ENCODE measurements at places on chromosomes 13 and 19.

DNA sequence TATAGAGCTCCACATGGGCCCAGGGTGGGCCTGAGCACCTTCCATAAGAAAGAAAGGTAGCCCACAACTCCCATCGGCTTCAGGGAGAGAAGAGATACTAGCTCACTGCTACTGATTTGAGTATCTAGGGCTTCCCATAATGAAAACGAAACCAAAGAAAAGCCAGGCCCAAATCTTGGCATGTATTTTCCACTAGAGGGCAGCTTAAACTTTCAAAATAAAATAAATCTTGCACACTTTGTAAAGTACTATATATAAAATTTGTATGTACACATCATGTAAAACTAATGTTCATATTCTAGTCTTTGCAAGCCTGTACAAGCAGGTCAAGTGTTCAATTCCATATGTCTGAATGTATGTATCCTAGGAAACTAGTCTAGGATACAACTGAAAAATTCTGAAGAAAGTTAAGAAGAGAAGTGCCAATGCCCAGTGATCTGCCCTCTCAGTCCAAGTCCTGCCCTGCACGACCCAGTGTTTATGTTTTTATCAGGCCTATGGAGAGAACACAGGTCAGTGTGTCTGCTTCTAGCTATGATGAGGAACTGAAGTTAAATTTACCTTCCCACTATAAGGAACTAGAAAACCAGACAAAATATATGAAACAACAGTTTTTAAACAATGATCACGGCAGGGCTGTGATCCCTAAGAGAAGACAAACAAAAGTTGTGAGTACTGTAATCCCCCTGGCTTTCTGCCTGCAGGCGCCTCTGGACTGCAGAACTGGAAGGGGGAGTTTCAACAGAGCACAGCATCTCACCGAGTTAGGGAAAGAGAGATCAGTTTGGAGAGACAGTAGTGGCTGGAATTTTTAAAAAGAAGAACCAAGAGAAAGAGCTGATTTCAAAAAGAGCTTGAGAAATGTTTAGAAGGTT, 475.7 kb downstream of the UQCRFS1 start:
- peak; percentile 6 for DNase-seq

- no peak for DNase-seq
These were observed 3.5 kb downstream of the MYO9B start for GRCh38 chr19:17078920-17079709.

DNA sequence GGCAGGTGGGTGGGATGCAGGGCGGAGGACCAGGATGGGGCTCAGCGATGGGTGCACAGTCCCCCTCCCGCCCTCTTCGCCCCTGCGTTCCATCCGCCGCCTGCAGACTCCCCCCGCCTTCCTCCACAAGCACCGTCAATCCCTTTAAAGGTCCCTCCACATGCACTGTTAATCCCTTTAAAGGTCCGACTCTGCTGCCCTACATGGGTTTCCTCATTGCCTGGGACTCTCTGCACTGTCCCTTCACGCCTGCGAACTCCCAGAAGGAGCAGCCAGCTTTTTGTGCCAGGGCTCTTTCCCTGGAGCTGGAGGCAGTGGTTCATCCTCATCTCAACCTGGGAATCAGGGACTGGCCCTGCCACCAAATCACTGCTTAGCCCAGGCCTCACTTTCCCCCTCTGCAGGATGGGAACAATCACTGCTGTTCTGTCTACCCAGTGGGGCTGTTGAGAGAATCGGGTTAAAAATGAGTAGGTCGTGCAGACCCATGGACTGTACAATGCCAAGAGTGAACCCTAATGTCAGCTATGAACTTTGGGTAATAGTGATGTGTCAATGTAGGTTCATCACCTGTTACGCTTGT, 20.4 kb downstream of the ZNF574 start:
- no peak for DNase-seq

DNA sequence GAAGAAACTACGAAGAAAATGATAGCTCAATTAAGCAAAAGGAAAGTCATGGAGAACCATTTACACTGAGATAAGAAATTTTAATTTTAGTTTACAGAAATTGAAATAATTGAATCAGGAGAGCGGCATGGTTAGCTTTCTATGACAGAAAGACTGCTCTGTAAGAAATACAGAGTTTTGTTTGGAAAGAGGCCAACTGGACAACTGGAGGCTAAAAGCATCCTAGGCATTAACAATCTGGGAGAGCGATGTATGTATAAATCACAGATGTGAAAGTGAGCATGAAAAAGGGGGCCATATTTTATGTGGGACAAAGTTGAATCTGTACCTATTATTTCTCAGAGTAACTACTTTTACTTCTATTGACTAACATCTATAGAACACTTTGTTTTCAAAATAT, 1608.8 kb upstream of the PCDH20 start:
- no peak for DNase-seq

GRCh38 chr13:34114581-34114980, 296.6 kb downstream of the RFC3 start:
- no peak for DNase-seq

- DNase-seq: no peak
These were observed 25.4 kb downstream of the PCDH9 start for GRCh38 chr13:67204764-67205163.

DNA sequence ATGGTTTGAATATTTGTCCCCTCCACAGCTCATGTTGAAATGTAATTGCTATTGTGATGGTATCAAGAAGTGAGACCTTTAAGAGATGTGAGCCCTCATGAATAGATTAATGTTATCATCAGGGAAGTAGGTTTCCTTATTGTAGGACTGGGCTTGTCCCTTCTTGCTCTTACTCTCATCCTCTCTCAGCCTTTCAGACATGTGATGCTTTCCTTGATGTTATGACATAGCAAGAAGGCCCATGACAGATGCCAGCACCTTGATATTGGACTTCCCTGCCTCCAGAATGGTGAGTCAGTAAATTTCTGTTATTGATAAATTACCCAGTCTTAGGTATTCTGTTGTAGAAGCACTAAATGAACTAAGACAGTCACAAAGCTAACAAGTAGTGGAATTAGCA, 5.7 kb upstream of the ZMYM2 start:
- no peak for DNase-seq

GRCh38 chr13:73608157-73608516, 526.1 kb downstream of the KLF12 start:
- no peak for DNase-seq

DNA sequence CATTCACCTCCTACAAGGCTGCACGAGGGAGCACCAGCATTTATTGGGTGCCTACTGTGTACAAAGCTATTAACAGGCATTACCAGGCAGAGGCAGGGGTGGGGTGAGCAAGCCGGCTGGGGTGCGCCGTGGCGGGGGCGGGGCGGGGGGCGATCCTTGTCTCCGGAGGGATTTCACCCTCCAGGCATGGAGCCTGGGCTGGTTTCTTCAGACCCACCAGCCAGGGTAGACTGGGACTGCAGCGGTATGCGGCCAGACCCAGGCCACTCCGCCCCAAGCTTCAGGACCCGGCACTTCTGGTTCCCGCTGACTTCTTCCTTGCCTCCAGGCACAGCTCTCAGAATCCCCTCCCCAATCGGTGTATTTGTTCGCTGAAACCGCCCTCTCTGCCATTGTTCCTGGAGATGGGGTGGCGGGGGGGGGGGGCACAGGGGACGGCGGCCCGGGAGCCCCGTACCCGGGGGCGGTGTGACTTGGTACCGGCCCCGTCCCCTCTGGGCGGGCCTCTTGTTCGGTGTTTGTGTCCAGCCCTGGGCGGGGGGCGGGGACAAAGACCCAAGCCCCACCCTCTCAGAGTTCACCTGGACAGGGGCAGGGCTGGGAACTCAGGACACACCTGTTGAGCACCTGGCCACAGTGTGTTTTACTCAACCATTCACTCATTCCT, 14.4 kb downstream of the TJP3 start:
- DNase-seq: no peak
